Occipital lobe (tissue), 3 donors: ENCODE measurements at places on chromosomes 4 and X. TPM values are rescaled to one million over a fixed set of nuclear protein-coding genes. Genes with fewer than 3 reads are reported as not detected.

MTNR1A gene
- 0.94 TPM for total RNA-seq

RIPPLY1 gene
- not detected for total RNA-seq

LEF1 gene
- total RNA-seq: 6.9 TPM

RNF128 gene
- total RNA-seq: 1.2 TPM

FATE1 gene
- not detected for total RNA-seq

SHOX gene
- total RNA-seq: under 0.01 TPM

ADGRL3 gene
- 306 TPM for total RNA-seq

FRMPD3 gene
- total RNA-seq: 1.7 TPM

GRCh38 chr4:106201373-106201772, 114.6 kb downstream of the TBCK start:
- DNase-seq: no peak

GRCh38 chrX:9335251-9335650, 129.6 kb upstream of the TBL1X start:
- DNase-seq: no peak

DNA sequence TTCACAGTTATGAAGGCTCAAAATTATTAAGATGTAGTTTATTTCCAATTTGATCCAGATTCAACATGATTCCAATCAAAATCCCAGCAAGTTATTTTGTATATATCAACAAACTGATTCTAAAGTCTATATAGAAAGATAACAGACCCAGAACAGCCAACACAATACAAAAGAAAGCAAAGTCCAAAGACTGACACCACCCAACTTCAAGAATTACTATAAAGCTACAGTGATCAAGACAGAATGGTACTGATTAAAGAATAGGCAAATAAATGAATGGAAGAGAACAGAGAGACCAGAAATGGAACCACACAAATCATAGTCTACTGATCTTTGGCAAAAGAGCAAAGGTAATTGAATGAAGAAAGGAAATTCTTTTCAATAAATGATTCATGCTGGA, 34.9 kb downstream of the NFXL1 start:
- no peak for DNase-seq

DNA sequence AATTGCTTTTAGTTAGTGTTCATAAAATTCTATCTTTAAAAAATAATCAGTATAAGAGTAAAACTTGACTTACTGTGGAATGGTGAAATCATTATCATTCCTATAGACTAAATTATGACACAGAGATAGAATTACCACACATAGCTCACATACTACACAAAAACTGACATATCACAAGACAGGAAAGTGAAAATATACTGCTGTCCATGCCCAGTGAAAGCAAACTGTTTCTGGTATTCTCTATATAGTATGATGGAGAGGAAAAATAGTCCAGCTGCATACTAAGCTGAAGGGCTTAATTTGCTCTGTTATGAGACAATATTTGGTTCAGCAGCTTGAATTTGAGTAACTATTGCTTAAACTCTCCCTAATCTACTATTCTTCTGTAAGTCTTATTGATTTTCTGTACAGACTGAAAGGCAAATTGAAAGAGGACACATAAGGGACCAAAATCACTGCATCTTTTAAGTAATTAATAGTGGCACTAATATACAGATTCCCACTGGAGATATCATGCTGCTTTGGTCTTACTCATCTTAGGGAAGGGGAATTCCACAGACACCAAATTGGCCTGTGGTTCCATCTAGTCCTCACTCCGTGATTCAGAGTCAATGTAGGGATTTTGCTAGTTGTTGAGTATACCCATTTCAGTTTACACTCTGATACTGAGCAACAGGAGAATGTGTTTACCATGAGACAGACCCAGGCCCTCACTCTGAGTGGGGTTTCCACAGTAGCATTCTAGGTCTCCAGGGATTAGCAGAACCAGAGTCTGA, 47.4 kb upstream of the AGA start:
- no peak for DNase-seq

GRCh38 chrX:9055354-9055753, 21.4 kb upstream of the FAM9B start:
- no peak for DNase-seq

- DNase-seq: no peak
Observed at GRCh38 chr4:73815145-73815544, 21.3 kb upstream of the CXCL6 start.

GRCh38 chr4:98181809-98182208, 38.5 kb upstream of the STPG2 start:
- DNase-seq: no peak

DNA sequence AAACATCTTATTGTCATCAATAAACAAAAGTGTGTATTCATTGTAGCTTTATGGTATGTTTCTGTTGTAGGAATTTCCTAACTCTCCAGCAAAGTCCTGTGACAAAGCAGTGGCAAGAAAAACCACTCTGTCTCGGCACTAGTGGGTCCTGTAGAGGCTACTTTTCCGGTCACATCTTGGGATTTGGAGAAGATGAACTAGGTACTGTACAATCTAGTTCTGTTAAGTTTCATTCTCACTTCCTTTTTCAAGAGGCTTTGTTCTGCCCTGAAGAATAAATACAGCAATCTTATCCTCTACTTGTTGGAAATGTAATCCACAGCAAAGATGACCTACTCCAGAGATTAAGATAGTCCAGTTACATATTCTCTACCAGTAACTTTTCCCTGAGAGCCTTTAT, 69.3 kb downstream of the HHIP start:
- no peak for DNase-seq

- no peak for DNase-seq
Observed at GRCh38 chr4:11843927-11844326, 415.2 kb upstream of the HS3ST1 start.

DNA sequence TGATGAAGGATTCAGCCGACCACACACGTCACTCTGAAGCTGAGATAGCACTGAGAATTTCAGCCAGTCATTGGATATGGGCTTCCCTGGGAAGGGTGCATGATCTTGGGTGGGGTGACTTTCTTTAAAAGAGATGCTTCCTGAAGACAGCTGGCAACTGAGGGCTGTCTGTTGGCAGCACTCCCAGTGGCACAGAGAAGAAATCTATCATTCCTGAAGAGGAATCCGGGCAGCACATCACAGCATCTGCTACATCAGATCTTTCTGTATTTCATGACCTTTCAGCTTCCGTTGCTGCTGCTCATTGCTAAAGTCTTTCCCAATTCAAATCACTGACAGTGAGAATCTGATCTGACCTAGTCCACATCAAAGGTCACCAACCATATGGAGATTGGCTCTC, 193.8 kb upstream of the RBPJ start:
- DNase-seq: no peak
